CD4-positive, alpha-beta T cell treated with Interferon alpha-2 for 1 hour (primary cell): ENCODE measurements at places on chromosomes 13 and 19.
A peak's percentile ranks its signal among the peaks of the same experiment; 100 is the strongest.

DNA sequence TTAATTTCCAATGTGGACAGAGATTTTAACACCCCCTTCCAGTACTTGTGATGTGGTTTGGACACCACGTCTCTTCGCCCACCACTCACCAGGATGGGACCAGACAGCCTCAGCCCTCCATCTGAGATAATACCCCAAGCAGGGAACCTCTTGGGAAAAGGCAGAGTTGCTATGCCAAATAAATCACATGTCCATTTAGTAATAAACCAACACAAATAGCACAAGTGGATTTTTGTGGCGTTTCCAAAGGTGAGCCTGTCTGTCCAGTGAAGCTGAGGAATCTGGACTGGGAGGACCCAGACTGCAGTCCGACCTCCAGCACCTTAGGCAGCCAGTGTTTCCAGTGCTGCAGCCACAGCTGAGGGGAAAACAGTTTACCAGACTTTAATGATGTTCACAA, 34.1 kb upstream of the GAS6 start:
- DNase-seq = no peak

DNA sequence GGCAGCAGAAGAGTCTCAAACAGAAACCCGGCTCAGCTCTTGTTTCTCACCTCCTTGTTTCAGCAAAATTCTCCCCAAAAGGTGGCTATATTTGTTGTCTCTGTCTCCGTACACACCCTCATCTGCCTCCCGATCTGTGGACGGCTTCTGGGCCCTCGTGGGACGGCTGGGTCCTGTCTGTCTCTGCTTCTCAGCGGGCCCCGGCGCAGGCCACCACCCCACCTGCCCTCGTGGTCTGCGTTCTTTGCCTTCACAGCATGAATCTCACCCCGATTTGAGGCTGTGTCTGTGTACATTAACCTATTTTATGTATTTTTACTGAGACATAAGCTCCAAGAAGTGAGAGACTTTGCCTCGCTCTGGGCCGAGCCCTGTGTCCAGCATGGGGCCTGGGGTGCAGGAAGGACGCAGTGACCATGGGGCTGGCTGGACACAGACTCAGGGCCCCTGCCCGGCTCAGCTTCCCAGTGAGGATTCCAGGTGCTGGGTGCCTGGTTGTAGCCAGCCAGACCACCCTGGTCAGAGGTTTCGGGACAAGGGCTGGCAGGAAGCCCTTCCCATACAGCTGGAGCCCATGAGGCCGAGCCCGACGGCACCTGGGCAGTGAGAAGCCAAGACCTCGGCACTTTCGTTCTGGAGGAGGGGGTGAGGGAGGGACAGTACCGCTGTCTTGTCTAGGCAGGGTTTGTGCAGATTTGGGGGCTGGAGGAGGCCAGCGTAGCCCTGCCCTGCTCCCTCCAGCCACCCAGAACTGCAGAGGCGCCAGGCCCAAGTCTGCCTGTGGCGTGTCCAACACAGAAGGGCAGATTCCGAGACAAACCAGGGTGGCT, 78.5 kb upstream of the MCF2L start:
- no peak for DNase-seq

- no peak for DNase-seq
Measured at GRCh38 chr13:112821340-112822055, 131.7 kb downstream of the ATP11A start.

- no peak for DNase-seq
Measured at GRCh38 chr19:19192910-19193423, 909 bp downstream of the RFXANK start.

- no peak for DNase-seq
Measured at GRCh38 chr19:406135-406781, 2.7 kb downstream of the C2CD4C start.

GRCh38 chr19:6274756-6275155, 5.0 kb downstream of the MLLT1 start:
- DNase-seq = no peak

DNA sequence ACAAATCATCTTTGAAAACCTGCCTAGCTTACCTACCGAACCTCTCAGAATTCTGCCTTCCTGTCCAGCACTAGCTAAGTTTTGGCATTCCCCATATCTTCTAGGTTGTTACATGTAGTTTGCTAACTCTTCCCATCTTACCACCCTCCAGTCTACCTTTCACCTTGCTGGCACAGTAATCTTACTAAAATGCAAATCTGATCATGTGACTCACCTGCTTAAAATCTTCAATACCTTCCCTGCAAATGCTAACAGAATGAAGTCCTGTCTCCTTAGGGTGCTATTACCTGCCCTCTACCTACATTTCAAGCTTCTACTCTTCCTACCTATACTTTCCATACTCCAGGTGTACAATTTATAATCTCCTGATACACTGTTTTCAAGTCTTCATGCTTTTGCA, 30.4 kb downstream of the INTS6 start:
- no peak for DNase-seq

DNA sequence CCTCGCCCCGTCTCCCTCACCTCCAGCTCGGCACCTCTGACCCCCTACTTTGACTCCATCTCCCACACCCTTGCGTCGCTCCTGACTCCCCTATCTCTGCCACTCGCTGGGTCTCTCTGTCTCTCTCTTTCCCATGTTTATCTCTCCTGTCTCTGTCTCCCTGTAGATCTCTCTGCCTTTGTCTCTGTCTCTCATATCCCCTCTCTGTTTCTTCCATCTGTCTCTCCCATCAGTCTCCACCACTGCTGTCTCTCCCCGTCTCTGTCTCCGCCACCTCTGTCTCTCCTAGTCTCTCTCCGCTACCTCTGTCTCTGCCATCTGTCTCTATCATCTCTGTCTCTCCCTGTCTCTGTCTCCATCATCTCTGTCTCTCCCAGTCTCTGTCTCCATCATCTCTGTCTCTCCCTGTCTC, 12.4 kb upstream of the BBC3 start:
- DNase-seq = no peak

GRCh38 chr19:47324502-47324901, 7.5 kb upstream of the C5AR2 start:
- peak; percentile 61 for DNase-seq

DNA sequence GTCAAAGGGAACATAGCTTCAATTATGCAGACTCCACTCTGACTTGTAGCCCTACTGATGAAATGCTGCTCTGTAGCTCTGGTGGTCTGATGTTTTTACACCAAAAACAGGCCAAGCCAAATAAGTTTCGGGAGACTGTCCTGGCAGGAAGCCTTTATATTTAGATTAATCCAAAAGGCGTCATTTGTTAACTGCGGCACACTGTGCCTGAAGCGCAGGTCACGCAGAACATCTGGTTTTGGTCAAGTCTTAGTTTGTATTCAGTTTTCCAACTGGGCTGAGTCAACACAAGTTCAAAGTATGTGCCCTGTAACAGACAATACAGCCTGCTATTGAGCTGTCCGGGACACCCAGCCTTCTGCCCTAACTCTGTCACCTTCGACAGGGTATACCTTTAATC, 154.6 kb upstream of the IPO5 start:
- DNase-seq = no peak

DNA sequence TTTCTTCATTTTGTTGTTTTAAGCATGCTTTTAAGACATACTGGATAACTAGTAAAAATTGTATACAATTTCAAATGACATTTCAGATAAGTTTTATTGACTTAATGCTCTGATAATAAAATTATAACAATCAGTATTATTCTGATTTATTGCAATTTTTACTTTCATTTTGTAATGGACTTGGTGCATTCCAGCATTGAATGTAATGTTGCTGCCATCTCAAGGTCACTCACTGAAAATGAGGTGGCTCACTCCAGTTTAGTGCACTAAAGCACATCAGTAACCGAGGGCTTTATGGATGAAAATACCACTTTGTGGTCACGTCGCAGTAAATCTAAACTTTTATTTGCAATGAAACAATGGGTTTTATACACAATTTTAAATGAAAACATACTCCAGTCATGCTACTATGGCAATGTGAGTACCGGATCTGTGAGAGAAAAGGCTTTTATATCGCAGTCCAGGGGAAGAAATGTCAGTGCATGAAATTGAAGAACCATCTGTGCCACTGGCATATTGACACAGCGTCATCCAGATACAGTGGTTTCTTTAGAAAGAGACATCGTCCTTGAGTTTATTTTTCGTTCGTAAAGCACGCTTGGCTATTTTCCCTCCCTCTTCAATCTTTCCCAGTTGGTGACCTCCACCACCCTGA, 20.7 kb upstream of the ZNF507 start:
- DNase-seq = no peak

DNA sequence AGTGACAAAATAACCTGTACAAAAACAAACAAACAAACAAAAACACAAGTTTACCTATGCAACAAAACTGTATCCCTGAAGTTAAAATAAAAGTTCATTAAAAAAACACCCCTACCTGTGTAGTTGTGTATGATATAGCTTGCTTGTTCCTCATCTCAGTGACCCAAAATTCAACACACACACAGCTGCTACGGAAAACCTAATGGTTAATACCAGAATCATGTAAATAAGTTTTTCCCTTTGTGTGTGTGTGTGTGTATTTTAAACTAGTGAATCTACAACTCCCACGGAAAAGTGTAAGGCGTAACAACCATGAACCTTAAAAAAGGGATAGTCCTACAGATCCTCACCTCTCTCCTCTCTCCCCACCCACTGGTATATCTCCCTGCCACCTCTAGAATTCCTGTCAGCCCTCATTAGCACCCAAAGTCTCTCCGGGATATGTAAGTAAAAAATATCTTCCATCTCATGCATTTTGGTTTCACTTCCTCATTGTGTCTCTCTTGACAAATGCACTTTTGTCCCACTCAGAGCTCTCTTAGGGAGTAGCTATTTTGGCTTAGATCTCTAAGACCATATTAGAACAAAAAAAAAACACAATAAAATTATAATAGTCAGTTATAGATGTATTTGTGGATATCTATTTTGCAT, 2236.5 kb downstream of the PCDH9 start:
- no peak for DNase-seq

DNA sequence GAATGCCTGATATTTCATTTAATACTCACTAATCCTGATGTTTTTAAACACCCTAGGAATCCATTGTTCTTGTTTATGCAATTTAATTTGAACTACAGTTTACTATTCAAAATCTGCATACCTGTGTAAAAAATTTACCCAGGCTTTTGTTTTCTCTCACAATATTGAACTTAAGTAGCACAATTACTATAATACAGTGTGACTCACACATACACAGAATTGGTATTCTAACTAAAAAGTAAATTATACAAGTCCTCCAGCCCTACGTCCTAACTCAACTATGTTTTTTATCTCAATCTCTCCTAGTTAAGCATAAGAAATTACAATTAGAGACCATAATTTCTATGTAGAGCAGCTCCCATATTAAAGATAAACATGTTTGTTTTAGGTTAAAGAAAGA, 41.8 kb downstream of the MYCBP2 start:
- DNase-seq = no peak

DNA sequence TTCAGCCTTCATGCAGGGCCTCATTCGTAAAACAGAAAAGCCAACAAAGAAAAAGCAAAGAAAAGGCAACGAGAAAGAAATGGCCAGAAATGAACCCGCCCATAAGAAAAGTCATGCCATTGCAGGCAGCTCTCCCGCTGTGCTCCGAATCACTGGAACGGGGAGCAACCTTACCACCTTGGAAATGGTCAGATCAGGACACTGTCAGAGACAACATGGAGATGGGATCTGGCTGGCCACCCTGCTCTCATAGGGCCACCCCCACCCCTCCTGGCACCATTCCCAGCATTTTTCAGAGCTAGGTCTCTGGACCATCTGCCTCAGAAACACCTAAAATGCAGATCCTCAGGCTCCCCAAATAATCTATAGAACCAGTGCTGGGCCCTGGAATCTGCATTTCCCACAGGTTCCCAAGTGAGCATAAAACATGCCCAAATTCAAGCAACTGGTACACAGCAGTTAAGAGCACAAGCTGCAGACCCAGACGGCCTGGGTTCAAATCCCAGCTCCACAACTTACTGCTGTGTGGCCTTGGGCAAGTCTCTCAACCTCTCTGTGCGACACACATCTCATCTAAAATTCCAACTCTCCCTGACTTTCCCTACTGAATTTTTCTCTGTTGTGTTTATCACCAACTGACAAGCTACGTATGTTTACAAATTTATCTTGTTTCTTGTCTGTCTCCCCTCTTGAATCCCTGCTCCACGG, 151.6 kb downstream of the IER2 start:
- no peak for DNase-seq

DNA sequence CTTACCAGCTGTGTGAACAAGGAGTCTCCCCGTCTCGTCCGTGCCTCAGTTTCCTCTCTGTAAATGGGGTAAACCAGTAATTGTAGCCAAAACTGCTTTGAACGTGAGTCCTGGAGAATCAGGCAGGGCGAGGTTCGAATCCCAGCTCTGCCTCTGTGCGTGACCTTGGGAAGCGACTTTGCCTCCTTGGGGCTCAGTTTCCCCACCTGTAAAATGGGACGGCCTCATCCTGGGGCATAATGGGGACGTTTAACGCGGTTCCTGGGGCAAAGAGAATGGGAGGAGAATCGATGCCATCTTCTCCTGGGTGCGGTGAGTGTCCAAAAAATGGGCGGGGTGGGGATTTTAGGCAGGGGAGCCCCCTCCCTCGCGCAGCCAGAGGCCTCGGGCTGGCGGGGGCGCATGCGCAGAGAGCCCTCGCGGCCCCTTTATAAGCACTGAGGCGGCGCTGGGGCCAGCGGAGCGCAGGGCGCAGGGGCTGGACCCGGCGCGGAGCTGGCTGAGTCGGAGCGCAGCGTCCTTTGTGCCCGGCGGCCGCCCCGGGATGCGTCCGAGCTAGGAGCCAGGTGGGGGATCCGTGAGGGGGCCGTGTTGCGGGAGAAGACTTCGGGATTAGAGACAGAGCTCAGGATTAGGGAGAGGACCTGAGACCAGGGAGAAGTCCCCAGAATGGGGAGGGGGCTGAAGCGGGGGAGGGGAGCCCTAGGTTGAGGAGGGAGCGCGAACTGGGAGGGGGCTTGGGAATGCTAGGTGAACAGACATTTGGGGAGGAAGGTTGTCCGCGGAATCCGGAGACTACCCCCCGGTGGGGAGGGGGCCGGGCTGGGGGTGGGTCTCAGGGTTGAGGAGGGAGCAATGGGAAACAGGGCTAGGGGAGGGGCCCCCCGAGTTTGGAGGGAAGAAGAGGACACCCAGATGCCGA, at the start of gene NCAN:
TSS of gene NCAN (plus strand) at position 460 of the 922 bp plus-strand sequence. CDS start 4,996 bp downstream, outside the sequence.
- DNase-seq = no peak

DNA sequence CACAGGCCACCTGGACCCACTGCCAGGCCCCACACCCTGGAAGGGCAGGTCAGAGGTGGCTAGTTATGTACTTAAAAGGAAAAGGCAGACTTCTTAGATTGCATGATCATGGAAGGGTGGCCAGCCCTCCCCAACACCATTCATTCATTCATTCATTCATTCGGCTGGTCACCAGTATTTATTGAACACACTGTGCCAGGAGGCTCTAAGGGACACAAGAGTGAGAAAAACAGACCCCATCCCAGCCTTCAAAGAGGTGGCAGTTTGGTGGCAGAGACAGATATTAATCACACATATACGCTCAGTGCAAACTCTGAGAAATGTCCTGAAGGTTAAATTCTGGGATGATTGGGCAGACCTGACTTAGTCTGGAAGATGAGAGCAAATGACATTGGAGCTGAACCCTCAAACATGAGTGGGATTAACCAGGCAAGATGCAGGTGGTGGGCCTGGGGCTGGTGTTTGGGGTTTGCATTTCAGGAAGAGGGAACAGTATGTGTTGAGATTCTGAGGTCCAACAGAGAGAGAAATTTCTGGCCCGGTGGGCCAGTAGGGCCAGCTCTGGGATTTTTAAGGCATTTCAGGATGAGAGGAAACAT, 147.5 kb downstream of the ZNF536 start:
- no peak for DNase-seq

GRCh38 chr13:71866335-71867130, 471 bp downstream of the DACH1 start:
- DNase-seq = no peak

- DNase-seq = no peak
Measured at GRCh38 chr19:2136796-2137195, 14.6 kb downstream of the AP3D1 start.
